ENCODE measurements at places on chromosomes 6 and 20. TPM values are rescaled to one million over a fixed set of nuclear protein-coding genes. Genes with fewer than 3 reads are reported as not detected.

Gene CGA
- not detected for total RNA-seq

Gene AGER
- total RNA-seq: 543 TPM

Gene EPB41L2
- 68.7 TPM for total RNA-seq

Gene RNF182
- 2.6 TPM for total RNA-seq

Gene RAB44
- 1.3 TPM for total RNA-seq

DNA sequence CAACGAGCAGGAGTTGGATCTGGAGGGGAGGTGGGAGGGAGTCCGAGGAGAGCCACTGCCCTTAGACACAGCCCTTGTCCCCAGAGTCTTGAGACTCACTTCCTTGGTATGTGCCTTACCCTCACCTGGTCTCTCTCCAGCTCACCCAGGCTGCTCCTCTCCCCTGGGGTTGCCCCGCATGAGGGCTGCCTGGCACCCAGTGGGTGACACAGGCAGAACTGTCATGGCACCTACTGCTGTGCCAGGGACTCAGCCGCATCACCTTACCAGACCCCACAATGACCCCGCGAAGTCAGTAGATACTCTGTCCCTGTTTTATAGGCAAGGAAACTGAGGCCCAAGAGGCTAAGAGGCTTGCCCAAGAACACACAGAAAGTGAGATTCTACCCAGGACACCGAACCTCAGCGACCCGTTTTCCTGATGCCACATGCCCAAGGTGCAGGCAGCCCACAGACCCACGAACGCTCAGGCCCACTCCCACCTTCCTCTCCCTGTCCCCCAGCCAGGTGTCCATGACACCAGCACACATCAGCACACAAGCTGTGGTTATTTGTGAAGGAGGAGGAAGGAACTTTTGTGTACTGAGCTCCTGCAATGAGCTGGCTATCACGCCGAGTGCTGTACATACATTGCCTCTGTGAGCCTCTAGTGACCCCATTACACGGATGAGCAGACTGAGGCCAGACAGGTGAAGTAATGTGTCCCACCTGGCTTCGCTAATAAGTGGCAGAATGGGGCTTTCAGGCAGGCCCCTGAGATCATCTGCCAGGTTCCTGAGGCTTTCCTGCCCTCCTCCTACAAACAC lies 168.1 kb downstream of the GRM4 start:
- DNase-seq: no peak

DNA sequence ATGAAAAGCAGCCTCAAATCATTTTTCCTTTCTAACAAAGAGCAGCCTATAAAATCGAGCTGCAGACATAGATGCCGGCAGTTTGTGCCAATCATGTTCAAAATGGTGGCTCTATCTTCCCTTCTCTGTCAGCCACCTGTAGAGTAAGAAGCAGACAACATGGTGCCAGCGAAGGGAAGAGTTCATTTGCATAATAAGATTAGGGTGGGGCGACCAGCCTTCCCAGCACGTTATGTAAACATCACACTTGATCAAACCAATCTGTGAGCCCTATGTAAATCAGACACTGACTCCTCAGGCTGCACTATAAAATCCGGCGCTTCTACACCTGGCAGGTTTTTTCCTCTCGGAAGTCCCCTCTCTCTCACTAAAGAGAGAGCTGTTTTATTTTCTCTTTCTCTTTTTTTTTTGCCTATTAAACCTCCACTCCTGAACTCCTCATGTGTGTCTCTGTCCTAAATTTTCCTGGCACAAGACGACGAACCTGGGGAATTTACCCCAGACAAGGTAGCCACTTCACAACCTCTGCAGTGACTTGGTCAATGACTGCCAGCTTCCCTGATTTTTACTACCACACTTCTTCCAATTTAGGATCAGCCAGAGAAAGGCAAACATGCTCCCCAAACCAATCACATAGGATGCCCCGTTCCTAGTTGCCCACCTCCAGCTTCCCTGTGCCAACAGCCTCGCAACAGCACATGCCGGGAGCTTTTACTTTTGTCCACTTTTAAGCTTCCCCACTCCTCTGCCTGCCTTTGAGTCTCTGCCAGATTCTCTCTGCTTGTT lies 12.9 kb downstream of the TPMT start:
- DNase-seq: no peak

DNA sequence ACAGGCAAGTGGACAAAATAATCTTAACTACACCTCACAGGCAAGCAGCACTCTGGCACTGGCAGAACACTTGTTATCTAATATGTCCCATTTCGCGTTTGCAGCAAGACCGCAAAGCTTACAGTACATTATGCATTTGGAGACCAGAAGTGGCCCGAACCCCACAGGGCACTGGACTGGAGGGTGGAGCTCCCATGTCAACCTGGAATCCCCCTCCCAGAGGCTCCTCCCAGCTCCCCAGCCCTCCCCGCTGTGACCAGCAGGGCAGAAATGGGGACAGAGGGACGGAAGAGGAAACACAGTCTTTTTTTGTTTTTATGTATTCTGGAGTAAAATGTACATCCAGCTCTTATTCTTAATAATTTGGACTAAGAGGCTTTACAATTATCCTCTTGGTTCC lies 263.7 kb downstream of the SMOC2 start:
- DNase-seq: no peak

DNA sequence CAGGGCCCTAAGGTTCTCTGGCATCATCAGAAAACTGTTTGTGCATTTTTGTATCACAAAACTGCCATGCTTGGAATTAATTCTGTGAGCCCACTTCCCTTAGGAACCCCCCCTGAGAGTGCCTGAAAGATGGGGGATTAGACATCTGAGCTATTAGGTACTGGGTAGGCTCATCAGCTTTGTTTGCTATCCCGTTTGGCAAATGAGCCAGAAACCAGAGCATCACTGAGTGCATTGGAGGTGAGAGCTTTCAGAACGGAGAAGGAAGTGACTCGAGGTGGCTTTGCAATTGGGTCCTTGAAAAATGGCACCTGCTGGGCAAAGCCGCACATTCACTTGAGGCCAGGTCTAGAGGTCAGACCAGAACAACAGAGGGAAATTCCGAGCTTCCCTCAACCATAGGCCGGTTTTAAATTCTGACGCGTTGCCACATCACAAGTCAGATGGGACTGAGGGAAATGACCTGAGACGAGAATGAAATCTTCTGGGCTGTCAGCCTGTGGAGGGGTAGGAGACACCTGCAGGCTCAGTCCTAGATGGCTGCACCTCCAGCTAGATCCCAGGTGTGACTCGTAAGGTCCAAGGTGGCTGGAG lies 8.4 kb upstream of the GLP1R start:
- DNase-seq: no peak

- no peak for DNase-seq
These were observed 657.9 kb downstream of the EPM2A start for GRCh38 chr6:145077382-145077781.
